LHCN-M2 (cell line): ENCODE measurements at places on chromosomes 1 and 21.

DNA sequence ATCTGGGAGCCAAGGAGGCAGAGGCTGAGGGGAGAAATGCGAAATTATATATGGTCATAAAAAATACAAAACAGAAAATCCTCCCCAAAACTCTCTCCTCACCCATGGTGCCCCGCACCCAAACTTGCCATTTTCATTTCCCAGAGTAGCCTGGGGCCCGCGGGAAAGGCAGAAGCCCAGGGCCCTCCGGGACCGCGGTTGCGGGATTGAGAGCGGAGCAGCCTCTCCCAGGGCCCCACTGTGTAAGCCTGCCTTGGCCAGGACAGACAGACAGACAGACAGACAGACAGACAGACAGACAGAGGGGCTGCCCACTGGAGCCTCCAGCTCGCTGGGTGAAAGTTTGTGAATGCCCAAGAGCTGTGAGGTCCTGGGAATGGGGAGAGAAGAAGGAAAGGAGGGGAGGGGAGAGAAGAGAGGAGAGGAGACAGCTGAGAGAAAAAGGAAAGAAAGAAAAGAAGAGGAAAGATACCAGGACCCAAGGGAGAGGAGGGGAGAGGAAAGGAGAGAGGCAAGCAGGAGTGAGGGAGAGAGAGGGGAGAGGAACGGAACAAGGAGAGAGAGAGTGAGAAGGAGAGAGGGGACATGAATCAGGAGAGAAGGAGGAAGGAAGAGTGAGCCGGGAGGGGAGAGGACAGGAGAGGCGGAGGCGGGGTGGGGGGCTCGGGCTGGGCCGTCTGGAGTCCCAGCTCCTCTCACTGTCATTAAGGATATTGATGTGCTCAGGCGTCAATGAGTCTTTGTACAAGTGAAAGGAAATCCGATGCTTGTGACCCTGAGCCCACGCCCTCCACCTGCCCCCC is 69.3 kb upstream of the CASZ1 start:
- no peak for DNase-seq

DNA sequence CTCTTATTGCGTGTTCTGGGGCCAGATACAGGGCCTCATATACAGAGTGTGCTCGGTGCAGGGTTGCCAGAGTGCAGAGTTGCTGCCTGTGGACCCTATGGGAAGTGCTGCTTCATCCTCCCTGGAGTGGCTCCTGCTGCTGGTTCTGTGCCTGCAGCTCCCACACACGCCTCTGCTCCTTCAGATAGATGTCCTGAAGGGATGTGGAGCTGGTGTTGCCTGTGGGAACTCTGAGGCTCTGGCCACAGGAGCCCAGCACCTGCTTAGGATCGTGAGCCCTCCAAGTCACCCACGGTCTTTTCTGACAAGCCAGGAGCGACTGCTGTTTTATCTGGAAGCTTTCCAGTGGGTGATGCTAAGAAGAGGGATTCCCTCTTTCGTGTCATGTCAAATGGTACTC is 120.5 kb downstream of the CAMTA1 start:
- DNase-seq = no peak

DNA sequence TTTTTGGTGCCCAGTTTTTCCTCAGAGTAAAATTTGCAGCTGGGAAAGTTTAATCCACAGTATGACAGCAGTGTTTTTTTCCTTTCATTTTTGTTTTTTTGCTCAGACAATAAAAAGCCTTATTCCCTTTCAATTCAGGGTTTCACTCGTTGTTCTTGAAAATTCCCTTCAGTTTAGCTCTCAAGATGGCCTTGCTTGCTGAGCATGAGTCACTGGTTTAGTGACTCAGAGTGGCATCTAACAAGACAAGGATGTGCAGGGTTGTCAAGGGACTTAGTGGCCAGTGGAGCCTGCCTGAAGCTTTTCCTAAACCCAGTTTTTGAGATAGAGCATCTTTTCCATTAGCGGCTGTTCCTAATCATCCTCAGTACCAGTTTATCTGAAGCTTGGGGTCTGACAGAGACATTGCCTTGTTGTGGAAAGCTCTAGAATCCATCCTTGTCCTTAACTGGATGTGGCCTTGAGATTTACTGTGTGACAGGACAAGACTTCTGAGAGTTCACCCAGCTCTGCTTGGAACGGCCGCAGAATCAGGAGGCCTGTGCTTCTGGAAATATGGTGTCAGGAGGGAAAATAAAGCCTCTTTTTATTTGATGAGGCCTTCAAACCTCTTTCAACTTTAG is 48.4 kb upstream of the DNAJC6 start:
- peak; percentile 85 for DNase-seq

DNA sequence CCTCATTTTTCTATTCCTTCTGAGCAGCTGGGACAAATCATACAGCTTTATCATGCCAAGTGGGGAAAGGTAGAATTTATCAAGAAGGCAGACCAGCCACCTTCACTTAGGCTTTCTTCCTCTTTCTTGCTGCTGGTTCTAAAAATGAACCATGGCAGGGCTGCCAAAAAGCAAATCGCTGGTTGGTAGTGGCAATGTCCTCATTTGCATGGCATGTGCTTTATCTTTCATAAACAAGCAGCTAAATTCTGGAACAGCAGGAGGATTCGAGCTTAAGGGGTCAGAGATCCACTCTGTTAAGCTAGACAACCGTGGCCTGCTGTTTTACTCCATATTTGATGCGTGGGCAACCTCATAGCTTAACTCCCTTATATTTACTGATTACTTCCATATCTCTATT is 91.3 kb downstream of the RPE65 start:
- no peak for DNase-seq

GRCh38 chr1:70779571-70779970 is 268.0 kb downstream of the PTGER3 start:
- DNase-seq = peak; percentile 90

DNA sequence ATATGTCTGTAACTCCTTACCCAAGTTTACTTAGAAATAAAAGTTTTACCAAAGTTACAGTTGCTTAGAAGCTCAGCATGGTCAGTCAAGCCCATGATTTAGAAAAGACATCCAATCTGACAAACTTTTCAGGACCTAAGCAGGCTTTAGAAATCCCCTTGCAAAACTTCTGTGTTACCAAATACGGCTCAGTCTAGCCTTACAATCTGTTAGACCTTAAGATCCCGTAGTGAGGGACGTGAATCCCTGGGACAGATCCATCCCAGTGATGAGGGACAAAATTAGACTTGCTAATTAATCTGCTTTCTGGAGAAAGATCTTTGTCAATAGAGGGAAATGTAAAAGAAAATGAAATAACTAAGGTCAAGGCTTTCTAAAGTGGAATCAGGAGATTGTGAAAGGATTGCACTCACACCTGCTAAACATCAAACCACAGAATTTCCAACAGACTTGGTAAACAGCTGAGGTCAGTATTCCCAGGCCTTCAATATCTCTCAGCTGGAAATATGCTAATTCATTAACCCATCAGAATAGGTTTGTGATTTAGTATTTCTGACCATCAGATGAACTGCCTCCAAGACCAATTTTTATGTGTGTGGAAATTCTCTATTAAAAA is 375.3 kb downstream of the DUSP10 start:
- DNase-seq = peak; percentile 82

DNA sequence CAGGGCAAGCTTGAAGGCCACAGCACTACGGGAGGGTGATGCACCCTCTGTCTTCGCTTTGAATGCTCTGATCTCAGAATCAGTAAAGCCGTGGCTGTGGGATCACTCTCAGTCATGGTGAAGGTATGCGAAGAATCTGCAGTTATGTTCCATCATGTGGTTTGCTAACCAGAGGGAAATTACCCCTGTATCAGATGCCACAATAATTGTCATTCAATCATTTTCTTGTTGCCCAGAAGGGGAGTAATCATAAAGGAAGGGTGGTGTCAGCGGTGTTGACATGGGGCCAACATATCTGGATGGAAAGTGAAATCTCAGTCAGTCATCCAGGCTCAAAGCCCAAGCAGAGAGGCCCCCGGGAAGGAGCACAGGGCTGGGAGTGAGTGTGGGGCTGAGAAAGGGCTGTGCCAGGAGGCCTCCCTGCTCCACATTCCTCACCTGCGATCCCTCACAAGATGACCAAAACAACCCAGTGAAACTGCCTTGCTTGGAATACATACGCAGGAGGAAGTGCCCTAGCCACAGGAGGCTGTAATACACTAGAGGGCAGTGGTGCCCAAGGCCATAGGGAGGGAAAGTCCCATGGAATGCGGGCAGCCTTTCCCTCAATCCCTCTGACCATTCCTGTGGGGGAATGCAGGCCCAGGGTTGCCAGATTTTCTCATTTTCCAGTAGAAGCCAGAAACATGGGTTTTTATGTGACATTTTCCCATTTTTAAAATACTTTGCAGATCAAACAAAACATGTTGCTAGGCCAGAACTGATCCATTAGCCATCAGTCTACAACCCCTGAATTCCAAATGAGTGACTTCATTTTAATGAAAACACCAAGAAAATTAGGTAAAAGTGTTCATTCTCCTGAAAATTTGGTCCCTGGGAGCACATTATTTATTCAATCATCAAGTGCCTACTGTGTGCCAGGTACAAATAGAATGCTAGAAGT is 95.7 kb upstream of the VANGL1 start:
- DNase-seq = peak; percentile 96

DNA sequence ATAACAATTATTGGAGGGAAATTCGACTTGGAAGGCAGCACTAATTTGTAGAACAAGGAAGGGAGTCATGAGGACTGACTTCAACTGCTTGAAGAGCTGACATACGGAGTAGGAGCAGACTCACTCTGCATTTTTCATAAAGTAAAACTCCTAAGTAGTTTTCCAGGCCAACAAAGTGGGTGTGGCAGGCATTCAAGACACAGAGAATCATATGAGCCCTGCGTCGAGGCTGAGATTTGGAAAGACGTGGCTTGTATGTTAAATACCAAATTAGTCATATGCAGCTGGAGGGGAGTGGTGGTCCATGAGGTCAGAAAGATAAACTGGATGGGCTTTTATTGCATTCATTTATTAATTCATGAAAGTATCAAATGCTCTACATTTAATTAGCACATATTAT is 255.7 kb upstream of the JUN start:
- no peak for DNase-seq

- DNase-seq = peak; percentile 47
Measured at GRCh38 chr21:32414579-32415358, 2.3 kb downstream of the EVA1C start.
